Stimulated activated CD8-positive, alpha-beta memory T cell treated with anti-CD3 and anti-CD28 coated beads, Interleukin-2, amount 100 ng/mL, for 1 hour (primary cell): ENCODE measurements at places on chromosomes 3 and 15.

- DNase-seq: no peak
These were observed 26.0 kb upstream of the MAP4 start for GRCh38 chr3:48042071-48042760.

DNA sequence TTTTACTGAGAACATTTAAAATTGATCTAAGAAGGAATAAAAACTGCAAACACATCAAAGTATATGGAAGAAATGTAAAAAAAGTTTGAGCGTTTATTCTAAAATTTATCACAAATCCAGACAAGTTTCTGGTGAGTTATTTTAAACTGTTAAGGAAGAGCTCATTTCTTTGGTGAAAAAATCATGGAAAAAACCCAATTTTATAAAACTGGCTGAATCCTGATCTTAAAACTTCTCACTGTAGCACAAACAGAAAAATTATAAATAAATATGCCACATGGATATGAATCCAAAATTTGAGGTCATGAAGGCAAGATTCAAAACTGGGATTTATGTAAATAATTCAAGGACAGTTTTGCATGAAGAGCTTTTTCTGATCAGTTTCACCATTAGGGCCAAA is 205.1 kb upstream of the RGMA start:
- DNase-seq: no peak

- no peak for DNase-seq
These were observed 10.9 kb upstream of the DLL4 start for GRCh38 chr15:40918146-40918798.

- no peak for DNase-seq
These were observed 27.6 kb upstream of the NRROS start for GRCh38 chr3:196611761-196612483.

- DNase-seq: no peak
These were observed 14.2 kb upstream of the SUCNR1 start for GRCh38 chr3:151859233-151859673.

DNA sequence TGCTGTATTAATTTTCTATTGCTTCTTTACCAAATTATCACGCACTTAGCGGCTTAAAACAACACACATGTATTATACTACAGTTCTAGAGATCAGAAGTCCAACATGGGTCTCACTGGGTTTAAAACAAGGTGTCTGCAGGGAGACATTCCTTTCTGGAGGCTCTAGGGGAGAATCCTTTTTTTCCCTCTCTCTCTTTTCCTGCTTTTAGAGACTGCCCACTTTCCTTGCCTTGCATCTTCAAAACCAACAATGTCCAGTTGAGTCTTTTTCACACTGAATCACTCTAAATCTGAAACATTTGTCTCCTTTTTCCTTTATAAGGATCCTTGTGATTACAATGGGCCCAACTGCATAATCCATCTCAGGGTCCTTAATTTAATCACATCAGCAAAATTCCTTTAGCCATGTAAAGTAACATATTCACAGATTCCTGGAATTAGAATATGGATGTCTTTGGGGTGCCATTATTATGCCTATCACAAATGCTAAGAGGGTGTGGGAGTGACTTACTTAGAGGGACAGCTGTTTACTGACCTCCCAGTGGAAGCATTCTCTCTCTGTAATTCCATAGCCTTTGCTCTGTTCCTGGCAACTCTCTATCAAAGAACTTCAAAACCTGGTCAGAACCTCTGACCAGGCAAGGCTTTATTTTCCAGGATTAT is 21.8 kb downstream of the CD200 start:
- DNase-seq: no peak

- no peak for DNase-seq
These were observed 41.8 kb downstream of the ITGB5 start for GRCh38 chr3:124845406-124845805.

DNA sequence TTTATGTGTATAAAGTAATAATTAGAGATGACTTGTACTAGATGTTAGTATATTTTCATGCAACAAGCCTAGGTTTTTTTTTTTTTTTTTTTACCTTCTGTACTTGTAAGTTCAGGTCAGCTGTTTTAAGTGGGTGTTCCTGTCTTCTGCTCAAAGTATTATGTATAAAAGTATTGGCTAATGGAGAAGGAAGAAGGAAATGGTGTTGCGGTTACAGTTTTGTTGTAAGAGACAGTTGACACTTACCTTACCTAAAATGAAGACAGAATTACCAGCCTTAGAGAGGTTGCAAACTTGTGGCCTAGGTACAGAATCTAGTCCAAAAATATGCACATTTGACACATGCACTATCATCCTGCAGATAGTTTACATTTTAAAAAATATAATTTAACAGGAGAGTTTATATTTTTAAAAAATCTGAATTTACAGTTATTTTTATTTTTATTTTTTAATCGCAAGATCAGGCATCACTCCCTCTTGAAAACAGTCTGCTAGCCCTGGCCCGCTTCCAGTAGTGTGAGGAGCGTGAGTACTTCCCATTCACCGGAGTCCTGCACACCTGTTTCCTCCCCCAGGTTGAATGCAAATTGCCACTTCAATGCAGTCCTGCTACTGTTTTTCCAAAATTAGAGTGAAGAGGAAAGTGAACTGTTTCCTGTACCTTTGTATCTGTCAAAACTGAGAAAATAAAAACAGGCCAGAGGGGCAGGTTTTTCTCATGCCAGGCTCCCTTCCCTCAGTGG is 224.3 kb upstream of the SOX2 start:
- DNase-seq: no peak

DNA sequence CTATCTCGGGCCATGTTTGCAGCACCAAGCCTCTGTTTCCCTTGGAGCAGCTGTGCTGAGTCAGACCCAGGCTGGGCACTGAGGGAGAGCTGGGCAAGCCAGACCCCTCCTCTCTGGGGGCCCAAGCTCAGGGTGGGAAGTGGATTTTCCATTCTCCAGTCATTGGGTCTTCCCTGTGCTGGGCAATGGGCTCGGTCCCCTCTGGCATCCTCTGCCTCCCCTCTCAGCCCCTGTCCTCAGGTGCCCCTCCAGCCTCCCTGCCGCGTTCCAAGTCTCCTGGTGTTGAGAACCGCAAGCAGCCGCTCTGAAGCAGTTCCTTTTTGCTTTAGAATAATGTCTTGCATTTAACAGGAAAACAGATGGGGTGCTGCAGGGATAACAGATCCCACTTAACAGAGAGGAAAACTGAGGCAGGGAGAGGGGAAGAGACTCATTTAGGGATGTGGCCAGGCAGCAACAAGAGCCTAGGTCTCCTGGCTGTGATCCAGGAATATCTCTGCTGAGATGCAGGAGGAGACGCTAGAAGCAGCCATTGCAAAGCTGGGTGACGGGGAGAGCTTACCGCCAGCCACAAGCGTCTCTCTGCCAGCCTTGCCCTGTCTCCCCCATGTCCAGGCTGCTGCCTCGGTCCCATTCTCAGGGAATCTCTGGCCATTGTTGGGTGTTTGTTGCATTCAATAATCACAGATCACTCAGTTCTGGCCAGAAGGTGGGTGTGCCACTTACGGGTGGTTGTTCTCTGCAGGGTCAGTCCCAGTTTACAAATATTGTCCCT is 1.2 kb downstream of the RHO start:
- DNase-seq: no peak

DNA sequence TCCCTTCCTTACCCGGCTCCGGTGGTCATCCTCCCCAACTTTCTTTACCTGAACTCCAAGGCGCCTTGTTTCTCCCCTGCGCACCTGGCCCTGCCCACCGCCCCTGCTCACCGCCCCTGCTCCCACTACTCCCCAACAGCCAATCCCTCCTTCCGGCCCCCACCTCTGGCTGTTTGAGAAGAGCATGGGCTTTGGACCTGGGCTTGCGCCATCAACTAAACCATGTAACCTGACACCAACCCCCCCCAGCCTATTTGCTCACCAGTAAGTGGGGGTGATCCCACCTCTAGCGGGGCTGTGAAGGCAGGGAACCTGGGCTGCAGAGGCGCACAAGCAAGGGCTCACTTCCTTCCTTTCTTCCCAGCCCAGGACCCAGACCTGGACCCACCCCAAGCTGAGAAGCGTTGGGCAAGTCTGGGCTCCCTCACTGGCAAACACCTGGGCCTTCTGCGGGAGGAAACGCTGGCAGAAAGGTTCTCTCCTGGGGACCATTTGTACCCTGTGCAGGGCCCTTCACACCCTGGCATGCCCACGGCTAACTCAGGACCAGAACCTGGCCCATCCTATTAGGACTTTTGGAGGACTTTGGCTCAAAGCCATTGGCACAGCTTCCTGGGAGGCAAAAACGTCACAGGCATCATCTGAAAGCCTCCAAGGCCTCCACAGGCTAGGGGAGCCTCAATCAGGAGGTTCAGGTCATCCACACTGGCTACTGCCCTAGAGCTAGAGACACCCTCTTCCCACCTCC is at the start of gene PLXNB1:
TSS of gene PLXNB1 (minus strand) at position 127 of the 748 bp plus-strand sequence. CDS start 5,475 bp downstream, outside the sequence.
- DNase-seq: no peak
